ENCODE measurements at places on chromosomes 16 and 17. TPM values are rescaled to one million over a fixed set of nuclear protein-coding genes. Genes with fewer than 3 reads are reported as not detected.

Gene BORCS6
- total RNA-seq: 7.9 TPM

Gene PHF23
- total RNA-seq: 24.0 TPM

Gene EVI2B
- 14.1 TPM for total RNA-seq

Gene TNFRSF13B
- not detected for total RNA-seq

Gene GAST
- not detected for total RNA-seq

Gene RANBP10
- 18.1 TPM for total RNA-seq

DNA sequence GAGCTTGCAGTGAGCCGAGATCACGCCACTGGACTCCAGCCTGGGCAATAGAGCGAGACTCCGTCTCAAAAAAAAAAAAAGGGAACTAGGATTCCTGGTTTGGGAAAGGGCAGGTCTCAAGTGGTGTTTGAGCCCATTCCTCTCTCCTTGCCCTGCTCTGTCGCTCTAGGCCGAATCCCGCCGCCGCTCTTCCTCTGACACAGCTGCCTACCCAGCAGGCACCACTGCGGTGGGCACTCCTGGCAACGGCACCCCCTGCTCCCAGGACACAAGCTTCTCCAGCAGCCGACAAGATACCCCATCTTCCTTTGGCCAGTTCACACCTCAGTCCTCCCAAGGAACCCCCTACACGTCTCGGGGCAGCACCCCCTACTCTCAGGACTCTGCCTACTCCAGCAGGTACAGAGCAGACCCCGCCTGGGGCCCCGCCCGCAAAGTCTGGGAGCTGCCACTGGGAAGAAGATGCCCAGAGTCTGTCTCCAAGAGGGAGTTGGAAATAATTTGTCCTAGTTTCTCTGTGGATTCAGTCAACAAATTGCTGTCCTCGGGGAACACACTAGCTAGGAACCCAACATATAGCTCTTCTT lies 6.5 kb downstream of the SETD1A start:
- H3K27ac ChIP-seq: no peak overlapping the region
- H3K4me3 ChIP-seq: no peak overlapping the region
- no peak for DNase-seq

DNA sequence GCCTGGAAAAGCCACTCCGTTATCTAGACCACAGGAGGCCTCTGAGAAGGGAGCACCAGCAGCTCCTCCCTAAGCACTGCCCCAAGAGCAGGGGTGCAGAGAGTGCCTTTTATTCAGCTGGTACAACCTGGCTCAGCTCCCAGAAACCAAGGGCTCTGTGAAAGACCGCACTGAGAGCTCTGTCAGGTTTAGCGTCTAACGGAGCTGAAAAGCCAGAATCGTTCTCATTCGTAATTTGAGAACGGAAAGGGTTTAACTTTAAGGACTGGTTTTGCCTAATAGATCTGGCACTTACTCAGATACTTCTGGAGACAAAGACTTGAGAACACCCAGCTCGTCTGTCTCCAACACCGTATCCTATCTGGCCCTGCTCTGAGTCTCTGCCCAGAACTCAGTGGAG lies 13.5 kb downstream of the MPG start:
- H3K27me3 ChIP-seq: no peaks in the 10 kb centered on the region
- H3K27ac ChIP-seq: no peak overlapping the region
- DNase-seq: no peak
- H3K4me3 ChIP-seq: no peak overlapping the region
- H3K36me3 ChIP-seq: peaks cover 15% of the 10 kb centered on the region
- no peaks in the 10 kb centered on the region for H3K4me1 ChIP-seq

DNA sequence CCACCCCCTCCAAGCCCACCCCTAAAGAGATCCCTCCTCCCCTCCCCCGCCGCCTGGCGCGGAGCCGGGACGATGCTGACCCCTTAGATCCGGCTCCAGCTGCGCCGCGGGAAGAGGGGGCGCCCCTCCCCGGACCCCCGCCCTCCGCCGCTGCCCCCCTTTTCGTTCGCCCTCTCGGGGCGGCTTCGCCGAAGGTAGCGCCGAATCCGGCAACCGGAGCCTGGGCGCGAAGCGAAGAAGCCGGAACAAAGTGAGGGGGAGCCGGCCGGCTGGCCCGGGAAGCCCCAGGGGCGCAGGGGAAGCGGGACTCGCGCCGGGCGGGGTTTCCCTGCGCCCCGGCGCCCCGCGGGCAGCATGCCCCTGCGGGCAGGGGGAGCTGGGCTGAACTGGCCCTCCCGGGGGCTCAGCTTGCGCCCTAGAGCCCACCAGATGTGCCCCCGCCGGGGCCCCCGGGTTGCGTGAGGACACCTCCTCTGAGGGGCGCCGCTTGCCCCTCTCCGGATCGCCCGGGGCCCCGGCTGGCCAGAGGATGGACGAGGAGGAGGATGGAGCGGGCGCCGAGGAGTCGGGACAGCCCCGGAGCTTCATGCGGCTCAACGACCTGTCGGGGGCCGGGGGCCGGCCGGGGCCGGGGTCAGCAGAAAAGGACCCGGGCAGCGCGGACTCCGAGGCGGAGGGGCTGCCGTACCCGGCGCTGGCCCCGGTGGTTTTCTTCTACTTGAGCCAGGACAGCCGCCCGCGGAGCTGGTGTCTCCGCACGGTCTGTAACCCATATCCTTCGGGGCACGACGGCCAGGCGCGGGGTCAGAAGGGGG lies 623 bp downstream of the CACNA1G start:
- no peak overlapping the region for H3K27ac ChIP-seq
- peaks cover 59% of the 10 kb centered on the region for H3K27me3 ChIP-seq
- DNase-seq: no peak
- H3K36me3 ChIP-seq: no peaks in the 10 kb centered on the region
- H3K4me3 ChIP-seq: no peak overlapping the region
- H3K4me1 ChIP-seq: peaks cover 22% of the 10 kb centered on the region

GRCh38 chr17:49850772-49851386 lies 3.0 kb upstream of the TAC4 start:
- H3K4me1 ChIP-seq: peaks cover 9% of the 10 kb centered on the region
- H3K27ac ChIP-seq: peak overlapping the region; percentile 32
- H3K36me3 ChIP-seq: peaks cover 2% of the 10 kb centered on the region
- H3K4me3 ChIP-seq: peak overlapping the region; percentile 79
- DNase-seq: peak; percentile 25

DNA sequence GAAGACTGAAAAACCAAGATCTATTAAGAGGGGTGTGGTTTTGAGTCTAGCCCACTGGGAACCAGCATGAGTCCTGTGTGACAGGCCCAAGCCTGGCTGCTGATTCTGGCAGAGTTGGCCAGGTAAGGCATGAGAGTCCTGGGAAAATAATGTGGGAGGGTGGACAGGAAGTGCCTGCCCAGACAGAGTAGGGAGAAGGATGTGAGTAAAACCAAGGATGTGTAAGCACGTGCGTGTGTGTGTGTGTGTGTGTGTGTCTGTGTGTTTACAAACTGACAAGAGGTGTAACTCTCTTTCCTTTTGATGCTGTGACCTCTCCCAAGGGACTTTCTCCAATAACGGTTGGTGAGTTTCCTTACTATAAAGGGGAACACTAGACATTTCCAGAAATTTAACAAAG lies 15.6 kb upstream of the TEX2 start:
- H3K4me3 ChIP-seq: no peak overlapping the region
- no peaks in the 10 kb centered on the region for H3K27me3 ChIP-seq
- peak; percentile 45 for DNase-seq
- peaks cover 6% of the 10 kb centered on the region for H3K4me1 ChIP-seq
- no peaks in the 10 kb centered on the region for H3K36me3 ChIP-seq

- no peak overlapping the region for H3K4me3 ChIP-seq
- H3K36me3 ChIP-seq: no peaks in the 10 kb centered on the region
- H3K4me1 ChIP-seq: peaks cover 2% of the 10 kb centered on the region
Observed at GRCh38 chr17:46873941-46874645, 22.7 kb downstream of the WNT9B start.

GRCh38 chr16:87107201-87107600 lies 210.0 kb downstream of the C16orf95 start:
- peaks cover 5% of the 10 kb centered on the region for H3K27me3 ChIP-seq
- no peak overlapping the region for H3K4me3 ChIP-seq
- no peaks in the 10 kb centered on the region for H3K36me3 ChIP-seq
- no peak overlapping the region for H3K27ac ChIP-seq

DNA sequence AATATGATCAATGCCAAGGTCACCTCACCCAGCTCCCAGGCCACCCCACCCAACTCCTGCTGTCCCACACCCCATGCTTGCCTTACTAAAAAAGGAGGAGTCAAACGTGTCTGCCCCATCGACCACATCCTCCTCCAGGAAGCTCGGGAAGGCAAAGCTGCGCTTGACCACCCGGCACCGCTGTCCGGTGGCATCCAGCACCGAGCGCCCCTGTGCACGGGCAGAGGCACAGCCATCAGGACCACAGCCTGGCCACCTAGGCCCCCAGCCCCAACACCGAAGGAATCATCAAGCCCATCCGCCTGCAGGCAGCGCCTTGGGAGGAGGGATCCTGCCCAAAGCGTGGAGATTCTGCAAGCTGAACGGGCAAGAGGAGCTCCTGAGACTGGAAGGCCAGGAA lies 10.2 kb downstream of the AANAT start:
- no peak overlapping the region for H3K4me3 ChIP-seq
- no peak for DNase-seq
- no peak overlapping the region for H3K27ac ChIP-seq
- no peaks in the 10 kb centered on the region for H3K4me1 ChIP-seq
- H3K36me3 ChIP-seq: peaks cover 11% of the 10 kb centered on the region

GRCh38 chr16:56986361-56986760 lies 3.0 kb upstream of the NLRC5 start:
- peak overlapping the region; percentile 96 for H3K4me3 ChIP-seq
- H3K36me3 ChIP-seq: peaks cover 59% of the 10 kb centered on the region
- peak overlapping the region; percentile 99 for H3K27ac ChIP-seq
- DNase-seq: no peak

DNA sequence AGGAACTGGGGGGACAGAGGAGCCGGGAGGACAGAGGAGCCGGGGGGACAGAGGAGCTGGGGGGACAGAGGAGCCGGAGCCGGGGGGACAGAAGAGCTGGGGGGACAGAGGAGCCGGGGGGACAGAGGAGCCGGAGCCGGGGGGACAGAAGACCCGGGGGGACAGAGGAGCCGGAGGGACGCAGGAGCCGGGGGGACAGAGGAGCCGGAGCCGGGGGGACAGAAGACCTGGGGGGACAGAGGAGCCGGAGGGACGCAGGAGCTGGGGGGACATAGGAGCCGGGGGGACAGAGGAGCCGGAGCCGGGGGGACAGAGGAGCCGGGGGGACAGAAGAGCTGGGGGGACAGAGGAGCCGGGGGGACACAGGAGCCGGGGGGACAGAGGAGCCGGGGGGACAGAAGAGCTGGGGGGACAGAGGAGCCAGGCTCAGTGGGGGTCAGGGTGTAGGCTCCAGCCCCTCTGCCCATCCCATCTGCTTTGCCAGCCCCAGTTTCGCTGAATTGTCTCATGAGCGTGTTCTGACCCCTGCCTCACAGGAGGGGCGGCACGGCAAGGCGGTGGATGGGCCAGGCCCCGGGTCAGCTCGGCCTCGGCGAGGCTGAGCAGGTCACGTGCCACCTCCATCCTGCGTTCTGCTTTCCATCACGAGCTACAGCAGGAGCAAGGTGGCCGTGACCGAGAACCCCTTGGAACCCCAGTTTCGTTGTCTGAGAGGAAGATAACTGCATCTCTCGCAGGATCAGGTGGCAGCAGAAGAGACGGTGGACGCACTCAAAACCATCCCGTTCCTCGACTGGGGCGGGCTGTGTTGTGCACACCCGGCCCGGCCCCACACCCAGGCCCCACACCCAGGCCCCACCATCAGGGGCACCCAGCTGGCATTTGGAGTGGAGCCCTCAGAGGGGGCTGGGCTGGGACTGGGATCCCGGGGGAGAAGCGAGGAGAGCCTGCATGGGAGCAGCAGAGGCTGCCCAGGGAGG lies 26.1 kb upstream of the CBFA2T3 start:
- H3K4me3 ChIP-seq: no peak overlapping the region
- no peak for DNase-seq
- H3K36me3 ChIP-seq: peaks cover 2% of the 10 kb centered on the region
- peaks cover 10% of the 10 kb centered on the region for H3K4me1 ChIP-seq
- peaks cover 21% of the 10 kb centered on the region for H3K27me3 ChIP-seq

GRCh38 chr17:18043491-18043890 lies 4.3 kb downstream of the GID4 start:
- no peaks in the 10 kb centered on the region for H3K27me3 ChIP-seq
- H3K4me3 ChIP-seq: no peak overlapping the region
- no peak for DNase-seq

- H3K27ac ChIP-seq: peak overlapping the region; percentile 62
- H3K4me1 ChIP-seq: peaks cover 13% of the 10 kb centered on the region
- no peak overlapping the region for H3K4me3 ChIP-seq
- H3K27me3 ChIP-seq: no peaks in the 10 kb centered on the region
- H3K36me3 ChIP-seq: no peaks in the 10 kb centered on the region
- peak; percentile 49 for DNase-seq
Observed at GRCh38 chr17:77107506-77108433, 33.0 kb upstream of the SEC14L1 start.

GRCh38 chr16:68490829-68491575 lies 42.7 kb upstream of the SMPD3 start:
- no peak overlapping the region for H3K27ac ChIP-seq
- DNase-seq: no peak
- no peak overlapping the region for H3K4me3 ChIP-seq
- no peaks in the 10 kb centered on the region for H3K27me3 ChIP-seq

- DNase-seq: peak; percentile 50
- H3K36me3 ChIP-seq: no peaks in the 10 kb centered on the region
- H3K27ac ChIP-seq: no peak overlapping the region
- H3K4me3 ChIP-seq: no peak overlapping the region
Observed at GRCh38 chr17:29619251-29619650, 3.5 kb downstream of the CORO6 start.

DNA sequence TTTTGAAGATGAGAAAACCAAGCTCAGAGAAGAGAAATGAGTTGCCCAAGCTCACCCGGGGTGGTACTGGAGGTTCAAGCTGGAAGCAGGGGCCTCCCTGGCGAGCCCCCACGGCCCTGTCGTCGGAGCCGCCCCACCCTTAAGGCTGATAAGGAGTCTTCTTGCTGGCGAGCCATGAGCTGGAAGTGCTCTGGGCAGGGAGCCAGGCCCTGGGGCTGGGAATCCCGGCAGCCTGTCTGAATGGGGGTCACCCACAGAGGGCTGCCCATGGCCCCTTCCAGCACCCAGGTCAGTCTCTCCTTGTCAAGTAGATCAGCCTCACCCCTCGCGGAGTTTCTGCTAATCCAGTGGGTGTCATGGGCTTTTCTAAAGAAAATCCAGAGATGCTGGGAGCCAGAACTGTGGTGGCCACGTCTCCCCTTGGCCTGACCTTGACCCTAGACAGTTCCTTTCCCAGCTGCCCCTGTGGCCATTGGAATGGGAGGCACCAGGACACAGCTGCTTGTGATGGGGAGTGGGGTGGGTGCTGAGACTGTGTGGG lies 1.2 kb upstream of the P2RX1 start:
- no peak overlapping the region for H3K27ac ChIP-seq
- H3K4me1 ChIP-seq: peaks cover 24% of the 10 kb centered on the region
- no peak overlapping the region for H3K4me3 ChIP-seq
- no peaks in the 10 kb centered on the region for H3K27me3 ChIP-seq
- DNase-seq: no peak

- peaks cover 56% of the 10 kb centered on the region for H3K36me3 ChIP-seq
- H3K27me3 ChIP-seq: no peaks in the 10 kb centered on the region
- H3K27ac ChIP-seq: no peak overlapping the region
- no peak for DNase-seq
Observed at GRCh38 chr17:5580969-5581368, 3.3 kb downstream of the NLRP1 start.

DNA sequence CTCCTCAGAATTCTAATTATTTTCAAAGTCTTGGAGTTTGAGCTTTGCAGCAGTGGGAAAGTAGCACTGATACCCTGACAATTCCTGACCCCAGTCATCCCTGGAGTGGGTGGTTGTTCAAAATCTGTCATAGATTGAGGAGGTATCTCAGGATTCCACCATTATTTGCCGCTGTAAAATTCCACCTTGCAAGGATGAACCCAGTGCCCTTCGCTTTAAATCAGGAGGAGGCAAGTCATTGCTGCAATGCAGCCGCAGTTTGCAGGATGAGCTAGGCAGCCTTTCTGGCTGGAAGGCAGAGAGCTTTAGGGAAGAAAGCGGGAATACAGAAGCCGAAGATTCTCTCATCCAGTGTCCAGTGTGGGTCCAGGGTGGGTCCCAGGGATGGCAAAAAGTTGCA lies 296.9 kb downstream of the RBFOX1 start:
- no peak overlapping the region for H3K4me3 ChIP-seq
- H3K27me3 ChIP-seq: no peaks in the 10 kb centered on the region
- H3K27ac ChIP-seq: no peak overlapping the region
